GM19239 (cell line): ENCODE measurements at places on chromosomes 2 and 18.

DNA sequence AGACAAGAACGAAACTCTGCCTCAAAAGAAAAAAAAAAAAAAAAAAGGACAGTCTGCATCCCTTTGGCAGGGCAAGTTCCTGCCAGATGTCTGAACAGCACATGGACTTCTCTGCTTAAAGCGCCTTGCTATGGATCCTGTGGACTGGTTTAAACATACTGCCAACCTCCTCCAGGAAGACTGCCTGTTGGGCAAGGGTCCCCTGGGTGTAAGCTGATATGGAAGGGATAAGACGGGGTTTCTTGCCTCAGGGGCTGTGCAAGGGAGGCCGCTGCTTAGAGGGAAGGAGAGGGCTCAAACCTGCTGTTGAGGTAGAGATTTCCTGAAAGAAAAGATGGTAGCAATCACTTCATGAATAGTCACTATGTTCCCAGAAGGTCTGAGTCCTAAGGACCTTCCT is 22.2 kb downstream of the SKA1 start:
- no peak for DNase-seq

DNA sequence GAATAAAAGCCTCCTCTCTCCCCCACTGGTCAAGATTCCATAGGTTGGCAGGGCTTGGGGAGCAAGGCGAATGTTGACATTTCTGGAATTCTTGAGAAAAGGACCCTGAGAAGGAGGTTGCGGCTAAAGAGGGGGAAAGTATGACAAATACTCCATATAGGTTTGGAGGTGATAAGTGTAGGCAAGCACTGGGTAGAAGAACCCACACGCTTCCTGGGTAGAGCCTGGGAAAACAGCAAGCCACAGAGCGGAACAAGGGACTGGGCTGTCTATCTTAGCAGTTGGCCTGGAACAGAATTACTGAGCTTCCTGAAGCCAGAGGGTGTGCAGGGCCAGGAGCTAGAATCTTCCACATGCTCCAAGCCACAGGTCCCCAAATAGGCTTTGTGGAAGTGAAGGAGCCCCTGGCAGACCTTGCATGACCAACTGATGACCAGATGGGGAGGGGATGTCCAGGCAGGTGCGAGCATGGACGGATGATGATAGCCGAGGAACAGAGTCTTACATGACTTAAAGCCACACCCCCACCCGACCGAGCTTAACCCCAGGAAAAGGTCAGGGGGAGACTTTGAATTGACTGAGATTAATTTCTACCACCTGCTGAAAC is 9.9 kb downstream of the PRKAG3 start:
- DNase-seq, result no peak

DNA sequence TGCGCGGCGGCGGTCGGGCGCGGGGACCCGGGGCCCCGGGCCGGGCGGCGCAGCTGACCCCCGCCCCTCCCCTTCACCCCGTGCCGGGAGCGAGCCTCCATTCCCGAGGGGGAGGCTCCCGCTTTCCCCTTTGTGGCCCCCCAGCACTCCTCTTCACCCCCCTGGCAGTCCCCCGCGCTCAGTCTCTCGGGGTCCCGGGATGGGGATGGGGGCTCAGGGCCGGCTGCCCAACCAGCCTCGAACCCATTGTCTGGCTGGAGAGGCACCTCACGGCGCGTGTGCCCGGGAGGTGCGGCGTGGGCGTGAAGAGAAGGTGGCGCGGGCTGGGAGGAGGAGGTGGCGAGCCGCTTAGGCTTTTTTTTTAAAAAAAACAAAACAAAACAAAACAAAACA is 748 bp downstream of the FMNL2 start:
- no peak for DNase-seq

- DNase-seq, result no peak
These were observed 67.3 kb upstream of the RMDN2 start for GRCh38 chr2:37857575-37858399.

- DNase-seq, result no peak
These were observed 32.9 kb downstream of the CD28 start for GRCh38 chr2:203739351-203739750.

GRCh38 chr18:73254564-73254963 is 386.8 kb upstream of the NETO1 start:
- no peak for DNase-seq
